ENCODE measurements at places on chromosomes 7 and 10. TPM values are rescaled to one million over a fixed set of nuclear protein-coding genes. Genes with fewer than 3 reads are reported as not detected.
A peak's percentile ranks its signal among the peaks of the same experiment; 100 is the strongest.

SPDYE2 gene
- not detected for total RNA-seq

ZKSCAN1 gene
- total RNA-seq, result 50.4 TPM

HHEX gene
- 0.13 TPM for total RNA-seq

DNA sequence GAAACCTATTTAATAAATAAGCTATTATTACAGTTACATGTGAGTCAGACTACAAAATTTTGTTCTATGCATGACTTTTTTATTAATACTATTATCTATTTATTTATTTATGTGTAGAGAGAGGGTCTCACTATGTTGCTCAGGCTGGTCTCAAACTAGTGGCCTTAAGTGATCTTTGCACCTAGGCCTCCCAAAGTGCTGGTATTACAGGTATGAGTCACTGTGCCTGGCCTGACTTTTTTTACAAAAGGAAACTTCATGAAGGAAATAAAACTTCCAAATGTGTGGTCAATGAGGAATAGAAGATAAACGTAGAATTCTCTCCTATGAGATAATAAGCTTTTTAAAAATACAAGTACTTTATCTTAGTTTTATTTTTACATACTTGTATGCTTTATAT lies 19.0 kb downstream of the COL28A1 start:
- no peak overlapping the region for H3K4me3 ChIP-seq
- H3K27ac ChIP-seq, result no peak overlapping the region
- H3K4me1 ChIP-seq, result peaks cover 8% of the 10 kb centered on the region
- peaks cover 2% of the 10 kb centered on the region for H3K27me3 ChIP-seq
- DNase-seq, result no peak

GRCh38 chr7:158416283-158416933 lies 171.2 kb downstream of the PTPRN2 start:
- H3K36me3 ChIP-seq, result no peaks in the 10 kb centered on the region
- H3K27me3 ChIP-seq, result no peaks in the 10 kb centered on the region
- H3K27ac ChIP-seq, result no peak overlapping the region
- no peak for DNase-seq
- H3K4me1 ChIP-seq, result no peaks in the 10 kb centered on the region
- no peak overlapping the region for H3K4me3 ChIP-seq

DNA sequence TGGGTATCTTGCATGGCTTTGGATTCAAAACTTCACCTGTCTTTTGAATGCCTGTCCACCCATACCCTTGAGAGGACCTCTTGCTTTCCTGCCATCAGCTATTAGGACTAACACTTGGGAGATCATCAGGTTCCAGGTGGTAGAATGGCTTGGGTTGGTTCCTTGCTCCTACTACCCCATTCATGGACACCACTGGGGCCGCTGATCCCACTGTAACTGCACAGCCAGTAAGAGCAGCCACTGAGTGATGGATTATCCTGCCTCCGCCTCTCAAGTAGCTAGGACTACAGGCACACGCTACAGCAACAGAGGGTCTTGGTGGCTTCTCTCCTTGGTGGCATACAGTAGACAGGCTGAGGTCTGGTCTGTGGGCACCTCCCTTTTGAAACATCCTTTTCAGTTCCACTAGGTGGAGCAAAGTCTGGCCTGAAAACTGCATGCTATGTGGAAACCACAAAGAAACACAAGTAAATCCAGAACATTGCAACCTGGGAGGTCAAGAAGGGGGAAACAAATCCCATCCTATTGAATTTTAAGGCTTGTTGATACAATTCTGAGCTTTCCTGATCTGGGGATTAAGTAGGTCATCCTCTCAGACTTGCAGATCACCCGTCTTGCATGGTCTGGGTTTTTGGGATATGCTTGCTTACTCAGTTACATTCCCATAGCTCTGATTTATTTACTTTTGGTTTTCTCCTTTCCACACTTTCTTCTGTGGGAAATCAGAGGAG lies 9.4 kb downstream of the WBP1L start:
- peaks cover 17% of the 10 kb centered on the region for H3K36me3 ChIP-seq
- H3K27ac ChIP-seq, result no peak overlapping the region
- H3K4me1 ChIP-seq, result peaks cover 41% of the 10 kb centered on the region
- DNase-seq, result peak; percentile 53
- H3K4me3 ChIP-seq, result no peak overlapping the region
